ENCODE measurements at places on chromosomes 6 and 20.

- no peak for DNase-seq
These were observed 54.9 kb downstream of the MAP3K5 start for GRCh38 chr6:136737374-136737844.

- no peak for DNase-seq
These were observed 12.4 kb downstream of the FRS3 start for GRCh38 chr6:41767112-41767833.

- DNase-seq = no peak
These were observed 74.5 kb upstream of the FRMD1 start for GRCh38 chr6:168153553-168153952.

- DNase-seq = no peak
These were observed 494.9 kb downstream of the KIF16B start for GRCh38 chr20:16078172-16078898.

- DNase-seq = no peak
These were observed 133.4 kb upstream of the MYLIP start for GRCh38 chr6:15995493-15995892.

GRCh38 chr6:170276369-170277057 is 14.4 kb downstream of the DLL1 start:
- no peak for DNase-seq

- DNase-seq = no peak
These were observed 28.6 kb upstream of the GTSF1L start for GRCh38 chr20:43755390-43755789.

DNA sequence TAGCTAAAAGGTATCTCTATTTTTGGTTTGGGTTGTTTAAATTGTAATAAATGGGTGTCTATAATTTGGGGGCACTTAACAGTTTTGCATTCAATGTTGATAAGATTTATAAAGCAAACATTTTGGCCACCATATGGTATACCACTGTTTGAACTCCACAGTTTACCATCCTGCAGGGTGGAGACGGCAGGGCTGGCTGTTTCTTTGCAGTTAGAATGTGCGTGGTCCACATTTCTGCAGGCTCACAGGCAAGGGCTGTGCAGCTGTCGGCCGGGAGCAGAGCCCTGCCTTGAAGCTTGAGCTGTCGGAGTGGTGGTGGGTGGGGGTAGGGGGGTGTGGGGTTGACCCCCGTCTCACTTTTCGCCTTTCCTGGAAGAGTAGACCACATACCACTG is 135.9 kb downstream of the CDH4 start:
- no peak for DNase-seq

- no peak for DNase-seq
These were observed 36.7 kb downstream of the STAU1 start for GRCh38 chr20:49151436-49151835.

DNA sequence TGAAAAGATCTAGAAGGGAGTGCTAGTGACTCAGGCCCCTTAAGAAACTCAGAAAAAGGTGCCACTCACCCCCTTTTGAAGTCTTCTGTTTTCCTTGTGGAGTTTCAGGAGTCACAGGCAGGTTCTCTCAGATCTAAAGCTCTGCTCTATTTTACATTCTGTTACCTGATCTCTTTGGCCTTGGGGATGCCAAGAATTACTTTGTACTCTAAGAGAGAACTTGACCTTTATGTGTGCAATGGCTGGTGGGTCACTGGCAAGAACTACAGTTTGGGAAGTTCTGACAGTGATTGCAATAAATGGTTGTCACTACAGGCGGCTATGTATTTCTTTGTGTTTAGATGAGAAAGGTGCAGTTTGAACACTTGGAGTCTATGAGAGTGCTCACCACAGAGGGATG is 24.2 kb upstream of the ENPP4 start:
- no peak for DNase-seq

GRCh38 chr6:128446497-128446896 is 73.9 kb downstream of the PTPRK start:
- no peak for DNase-seq

DNA sequence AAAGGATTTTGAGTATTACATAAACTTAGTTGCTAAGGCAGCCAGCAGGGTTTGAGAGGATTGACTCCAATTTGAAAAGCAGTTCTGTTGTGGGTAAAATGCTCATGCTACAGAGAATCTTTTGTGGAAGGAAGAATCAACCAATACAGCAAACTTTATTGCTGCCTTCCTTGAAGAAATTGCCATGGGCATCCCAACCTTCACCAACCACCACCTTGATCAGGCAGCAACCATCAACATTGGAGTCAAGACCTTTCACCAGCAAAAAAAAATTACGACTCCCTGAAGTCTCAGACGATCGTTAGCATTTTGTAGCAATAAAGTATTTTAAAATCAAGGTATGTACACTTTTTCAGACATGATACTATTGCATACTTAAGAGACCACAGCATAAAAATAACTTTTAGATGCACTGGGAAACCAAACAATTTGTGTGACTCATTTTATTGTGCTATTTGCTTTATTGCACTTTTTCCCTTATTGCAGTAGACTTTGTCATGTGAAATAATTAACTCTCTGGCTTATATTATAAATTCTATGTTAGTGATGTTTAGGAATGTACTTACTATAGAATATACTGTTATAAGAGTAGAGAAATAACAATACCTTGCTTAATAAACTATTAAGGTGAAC is 390.8 kb downstream of the CDKAL1 start:
- no peak for DNase-seq

GRCh38 chr20:12660918-12661317 is 347.9 kb upstream of the SPTLC3 start:
- no peak for DNase-seq

GRCh38 chr6:151191527-151191926 is 48.2 kb upstream of the AKAP12 start:
- no peak for DNase-seq

GRCh38 chr20:52619101-52619500 is 353.1 kb upstream of the TSHZ2 start:
- no peak for DNase-seq

Data from activated T-helper 9 cell treated with anti-CD3 and anti-CD28 coated beads, Interleukin-2, amount 50 U/mL, for 16 hours (primary cell).